ENCODE measurements at places on chromosomes 2 and 18. TPM values are rescaled to one million over a fixed set of nuclear protein-coding genes. Genes with fewer than 3 reads are reported as not detected.

DOK1 gene
- 4.6 TPM for total RNA-seq

CD8B2 gene
- not detected for total RNA-seq

MYCN gene
- not detected for total RNA-seq

MALT1 gene
- 11.1 TPM for total RNA-seq

HOXD3 gene
- total RNA-seq = 0.32 TPM

GDF7 gene
- 0.09 TPM for total RNA-seq

SCN2A gene
- not detected for total RNA-seq

SRD5A2 gene
- total RNA-seq = not detected

VRK2 gene
- 32.9 TPM for total RNA-seq

SETBP1 gene
- 0.41 TPM for total RNA-seq

DSG2 gene
- 69.7 TPM for total RNA-seq

ZRANB3 gene
- 6.7 TPM for total RNA-seq

CNTNAP5 gene
- total RNA-seq = not detected

KCNIP3 gene
- 1.4 TPM for total RNA-seq

TRIM43 gene
- total RNA-seq = not detected

EVX2 gene
- total RNA-seq = not detected

CDKL4 gene
- total RNA-seq = not detected

UGT1A9 gene
- 5.4 TPM for total RNA-seq

ATIC gene
- 212 TPM for total RNA-seq

ZNF892 gene
- 0.70 TPM for total RNA-seq

CETN1 gene
- total RNA-seq = not detected

Measured in A549 treated with ZK216348 at 1 μM for 4 hours (cell line).